ENCODE measurements at places on chromosomes 7 and 10.

GRCh38 chr10:128211064-128211504, 84.9 kb upstream of the MKI67 start:
- DNase-seq = no peak

DNA sequence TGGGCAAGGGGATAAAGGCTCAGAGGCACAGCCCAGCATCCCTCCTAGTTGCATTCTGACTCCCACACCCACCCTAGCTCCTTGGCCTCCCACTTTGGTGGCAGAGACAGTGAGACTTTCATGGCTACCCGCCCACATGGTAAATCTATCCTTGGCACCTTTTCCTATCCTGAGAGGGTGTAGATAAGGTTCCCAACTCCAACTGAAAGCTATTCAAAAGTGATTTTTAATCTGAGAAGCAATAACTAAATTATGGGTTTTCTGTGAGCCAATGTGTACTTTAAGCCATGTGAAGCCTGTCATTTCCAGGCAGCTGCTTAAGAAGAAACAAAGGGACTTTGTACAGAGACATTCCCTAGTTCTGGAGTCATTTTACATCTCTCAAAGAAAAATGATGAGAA, 9.1 kb downstream of the LAMB1 start:
- DNase-seq = no peak

DNA sequence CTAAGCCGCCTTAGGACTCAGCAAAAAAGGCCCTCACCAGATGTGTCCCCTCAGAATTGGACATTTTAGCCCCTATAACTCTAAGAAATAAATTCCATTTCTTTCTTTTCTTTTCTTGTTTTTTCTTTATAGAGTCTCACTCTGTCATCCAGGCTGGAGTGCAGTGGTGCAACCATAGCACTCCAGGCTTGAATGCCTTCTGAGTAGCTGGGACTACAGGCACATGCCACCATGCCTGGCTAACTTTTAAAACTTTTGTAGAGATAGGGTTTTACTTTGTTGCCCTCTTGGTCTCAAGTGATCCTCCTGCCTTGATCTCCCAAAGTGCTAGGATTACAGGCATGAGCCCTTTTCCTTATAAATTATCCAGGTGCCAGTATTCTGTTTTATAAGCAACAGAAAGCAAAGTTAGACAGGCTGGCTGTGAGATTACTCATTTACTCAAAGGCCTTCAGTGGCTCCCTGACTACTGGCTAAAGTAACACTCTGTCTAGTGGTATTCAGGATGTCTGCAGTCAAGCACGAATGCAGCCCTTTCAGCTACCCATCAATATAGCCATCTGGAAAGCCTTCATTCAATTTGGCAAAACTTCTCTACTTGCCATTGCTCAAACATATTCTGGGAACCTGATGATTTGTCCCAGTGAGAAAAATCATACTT, 128.6 kb downstream of the ICA1 start:
- peak; percentile 90 for DNase-seq

DNA sequence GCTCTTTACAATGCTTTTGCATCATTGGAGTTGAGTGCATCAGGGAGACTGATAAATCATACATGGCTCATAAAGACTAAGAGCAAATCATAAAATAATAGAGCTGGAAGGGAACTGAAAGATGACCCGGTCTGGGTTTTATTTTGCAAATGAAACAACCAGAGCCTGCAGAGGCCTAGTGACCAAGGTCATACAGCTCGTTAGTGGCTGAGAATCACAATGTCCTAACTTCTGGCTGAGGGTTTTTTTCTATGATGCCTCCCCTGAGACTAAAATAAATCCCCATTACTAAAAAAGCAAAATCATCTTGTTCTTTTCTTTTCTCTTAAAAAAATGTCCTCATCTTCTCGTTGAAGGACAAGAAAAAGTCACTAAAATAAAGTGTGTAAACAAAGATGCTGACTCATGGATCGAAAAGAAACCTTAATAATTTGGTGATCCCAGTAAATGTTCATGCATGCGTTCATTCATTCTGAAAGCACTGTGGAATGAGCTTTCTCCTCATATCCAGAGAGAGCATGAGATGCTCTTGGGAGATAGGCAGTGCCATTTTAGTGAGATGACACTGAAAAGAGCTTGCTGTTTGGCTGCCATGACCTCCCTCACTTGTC, 107.8 kb upstream of the PHYHIPL start:
- no peak for DNase-seq

DNA sequence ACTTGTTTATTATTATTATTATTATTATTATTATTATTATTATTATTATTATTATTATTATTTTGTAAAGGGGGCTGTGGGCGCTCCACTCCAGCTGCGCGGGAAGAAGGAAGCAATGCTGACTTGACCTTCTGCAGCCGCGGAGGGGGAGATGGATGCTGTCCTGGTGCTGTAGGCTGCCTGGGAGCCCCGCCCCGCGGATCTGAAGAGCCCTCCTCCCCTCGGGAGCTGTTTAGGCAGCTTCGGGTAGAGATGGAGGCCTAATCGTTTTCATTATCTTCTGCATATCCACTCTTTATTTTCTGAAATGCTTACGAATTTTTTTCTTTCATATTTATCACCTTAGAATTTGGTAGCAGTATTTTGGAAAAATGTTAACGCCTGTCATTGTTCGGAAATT, 101.2 kb upstream of the KLF6 start:
- DNase-seq = peak; percentile 81

DNA sequence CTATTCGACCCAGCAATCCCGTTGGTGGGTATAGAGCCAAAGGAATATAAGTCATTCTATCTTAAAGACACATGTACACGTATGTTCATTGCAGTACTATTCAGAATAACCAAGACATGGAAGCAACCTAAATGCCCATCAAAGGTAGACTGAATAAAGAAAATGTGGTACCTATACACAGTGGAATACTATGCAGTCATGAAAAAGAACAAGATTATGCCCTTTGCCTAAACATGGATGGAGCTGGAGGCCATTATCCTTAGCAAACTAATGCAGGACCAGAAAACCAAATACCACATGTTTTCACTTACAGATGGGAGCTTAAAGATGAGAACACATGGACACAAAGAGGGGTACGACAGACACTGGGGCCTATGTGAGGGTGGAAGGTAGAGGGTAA, 845.3 kb downstream of the TYW1 start:
- no peak for DNase-seq

Data from ACHN (cell line).